ENCODE measurements at places on chromosomes 1 and 21.
A peak's percentile ranks its signal among the peaks of the same experiment; 100 is the strongest.

GRCh38 chr1:154884869-154885701, 15.0 kb upstream of the KCNN3 start:
- no peak for DNase-seq

DNA sequence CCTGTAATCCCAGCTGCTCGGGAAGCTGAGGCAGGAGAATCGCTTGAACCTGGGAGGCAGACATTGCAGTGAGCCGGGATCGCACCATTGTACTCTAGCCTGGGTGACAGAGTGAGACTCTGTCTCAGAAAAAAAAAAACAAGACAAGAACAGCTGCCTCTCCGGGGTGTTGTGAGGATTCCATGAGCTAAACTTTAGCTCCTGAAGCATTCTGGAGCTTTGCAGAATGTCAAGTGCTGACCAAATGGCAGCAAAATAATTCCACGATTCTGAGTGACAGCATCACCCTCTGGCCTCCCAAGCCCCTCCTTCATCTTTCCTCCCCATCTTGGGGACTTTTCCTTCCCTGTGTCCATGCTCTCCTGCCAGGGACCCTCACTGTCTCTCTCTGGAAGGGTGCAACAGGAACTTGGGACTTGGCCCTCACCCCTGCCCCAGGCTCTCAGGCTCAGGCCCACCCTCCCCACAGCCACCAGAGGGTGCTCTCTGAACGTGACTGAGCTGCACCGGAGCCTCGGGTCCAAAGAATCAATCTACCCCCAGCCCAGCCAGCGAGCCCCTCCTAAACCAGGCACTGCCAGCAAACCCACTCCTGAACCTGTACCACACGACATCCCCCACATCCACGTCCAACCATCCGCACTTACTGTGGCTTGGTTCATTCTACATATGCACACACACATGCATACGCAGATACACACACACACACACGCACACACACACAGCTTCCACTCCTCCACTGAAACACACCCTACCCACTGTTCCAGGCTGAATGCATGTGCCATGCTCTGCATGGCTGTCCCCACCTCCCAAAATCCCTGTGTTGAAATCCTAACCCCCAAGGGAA, 45.7 kb downstream of the ACOT7 start:
- no peak for DNase-seq

GRCh38 chr1:3213730-3214129, 144.7 kb downstream of the PRDM16 start:
- DNase-seq = no peak

DNA sequence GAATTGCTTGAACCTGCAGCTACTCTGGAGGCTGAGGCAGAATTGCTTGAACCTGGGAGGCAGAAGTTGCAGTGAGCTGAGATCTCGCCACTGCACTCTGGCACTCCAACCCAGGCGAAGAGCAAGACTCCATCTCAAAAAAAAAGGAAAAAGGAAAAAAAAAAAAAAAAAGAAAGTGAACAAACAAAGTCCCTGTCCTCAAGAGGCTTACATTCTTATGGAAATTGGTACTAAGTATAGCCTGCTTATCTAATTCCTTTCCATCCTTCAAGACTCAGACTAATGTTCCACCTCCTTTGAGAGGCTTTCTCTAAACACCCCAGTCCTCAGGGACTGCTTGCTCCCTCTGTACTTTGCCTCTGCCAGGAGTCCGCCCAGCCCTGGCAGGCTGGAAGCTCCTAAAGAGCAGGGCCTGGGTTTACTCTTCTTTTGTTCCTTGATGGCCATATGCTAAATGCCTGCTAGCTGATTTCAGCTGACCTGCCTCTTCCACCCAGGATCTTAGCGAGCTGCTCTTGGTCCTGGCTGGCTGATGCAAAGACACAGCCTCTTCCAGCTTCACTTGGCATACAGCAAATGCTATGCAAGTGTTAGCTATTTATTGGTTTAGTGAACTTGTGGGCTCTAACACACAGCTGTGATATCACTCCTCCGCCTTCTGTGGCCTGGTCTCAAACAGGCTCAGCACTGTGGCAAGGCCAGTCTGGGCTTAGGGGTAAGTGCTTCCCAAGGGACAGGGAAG, 9.8 kb downstream of the SLC9A1 start:
- DNase-seq = no peak

DNA sequence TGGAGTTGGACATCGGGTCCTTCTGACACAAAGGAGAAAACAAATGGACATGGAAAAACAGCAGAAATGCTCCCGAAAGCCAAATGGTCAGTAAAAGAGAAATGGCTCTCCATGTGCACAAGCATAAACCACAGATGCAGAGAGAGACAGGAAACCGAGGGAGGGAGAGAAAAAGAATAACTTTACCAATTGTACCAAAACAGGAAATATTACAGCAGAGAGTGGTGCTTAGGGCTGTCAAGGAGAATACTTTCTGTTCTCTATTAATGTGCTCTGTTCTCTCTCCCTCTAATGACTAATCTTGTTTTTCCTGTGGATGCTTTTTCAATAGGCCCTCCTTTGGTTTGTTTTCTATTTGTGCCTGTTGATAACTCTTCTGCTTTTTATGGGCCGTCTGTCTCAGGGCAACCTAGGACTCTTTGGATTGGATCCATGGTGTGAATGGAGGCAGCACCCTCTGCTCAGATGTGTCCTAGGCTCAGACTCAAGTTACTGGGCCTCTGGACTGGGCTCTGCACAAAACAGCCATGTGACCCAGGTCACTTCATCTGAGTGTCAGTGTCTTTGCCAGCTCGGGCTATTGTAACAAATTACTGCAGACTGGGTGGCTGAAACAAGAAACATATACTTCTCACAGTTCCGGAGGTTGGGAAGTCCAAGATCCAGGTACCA, 663.0 kb downstream of the NPHP4 start:
- no peak for DNase-seq

GRCh38 chr1:6788946-6789345, 3.7 kb downstream of the CAMTA1 start:
- DNase-seq = no peak

- peak; percentile 85 for DNase-seq
Measured at GRCh38 chr1:198937231-198938031, 298.6 kb downstream of the PTPRC start.

- no peak for DNase-seq
Measured at GRCh38 chr1:181126289-181126688, 37.8 kb downstream of the IER5 start.

- no peak for DNase-seq
Measured at GRCh38 chr1:248343451-248343850, 5.1 kb upstream of the OR14C36 start.

- DNase-seq = no peak
Measured at GRCh38 chr21:46111193-46111571, 13.3 kb downstream of the COL6A2 start.

DNA sequence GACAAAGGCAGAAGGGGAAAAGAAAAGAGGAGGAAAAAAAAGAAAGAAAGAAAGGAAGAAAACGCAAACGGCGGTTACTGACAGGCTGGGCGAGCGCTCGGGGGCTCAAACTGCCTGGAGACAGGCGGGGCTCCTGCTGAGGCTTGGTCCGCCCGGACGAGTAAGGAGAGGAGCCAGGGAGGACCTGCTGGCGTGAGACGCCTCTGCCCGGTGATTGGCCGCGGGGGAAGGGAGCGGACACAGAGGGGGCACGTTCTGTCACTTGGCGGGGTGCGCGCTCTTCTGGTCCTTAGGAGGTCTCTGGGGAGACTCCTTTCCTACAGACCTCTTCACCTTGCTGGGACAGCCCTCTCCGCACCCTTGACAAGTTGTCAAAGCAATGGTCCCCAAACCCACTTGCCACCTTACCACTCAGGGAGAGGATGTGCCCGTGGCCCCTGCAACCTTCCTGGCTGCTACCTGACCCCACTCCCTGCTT, 791 bp upstream of the PIK3R3 start:
- no peak for DNase-seq

- no peak for DNase-seq
Measured at GRCh38 chr1:53575141-53575954, 116.1 kb downstream of the DMRTB1 start.

GRCh38 chr21:44792702-44793591, 8.7 kb downstream of the UBE2G2 start:
- no peak for DNase-seq

GRCh38 chr1:223462047-223462630, 68.9 kb downstream of the CCDC185 start:
- no peak for DNase-seq

DNA sequence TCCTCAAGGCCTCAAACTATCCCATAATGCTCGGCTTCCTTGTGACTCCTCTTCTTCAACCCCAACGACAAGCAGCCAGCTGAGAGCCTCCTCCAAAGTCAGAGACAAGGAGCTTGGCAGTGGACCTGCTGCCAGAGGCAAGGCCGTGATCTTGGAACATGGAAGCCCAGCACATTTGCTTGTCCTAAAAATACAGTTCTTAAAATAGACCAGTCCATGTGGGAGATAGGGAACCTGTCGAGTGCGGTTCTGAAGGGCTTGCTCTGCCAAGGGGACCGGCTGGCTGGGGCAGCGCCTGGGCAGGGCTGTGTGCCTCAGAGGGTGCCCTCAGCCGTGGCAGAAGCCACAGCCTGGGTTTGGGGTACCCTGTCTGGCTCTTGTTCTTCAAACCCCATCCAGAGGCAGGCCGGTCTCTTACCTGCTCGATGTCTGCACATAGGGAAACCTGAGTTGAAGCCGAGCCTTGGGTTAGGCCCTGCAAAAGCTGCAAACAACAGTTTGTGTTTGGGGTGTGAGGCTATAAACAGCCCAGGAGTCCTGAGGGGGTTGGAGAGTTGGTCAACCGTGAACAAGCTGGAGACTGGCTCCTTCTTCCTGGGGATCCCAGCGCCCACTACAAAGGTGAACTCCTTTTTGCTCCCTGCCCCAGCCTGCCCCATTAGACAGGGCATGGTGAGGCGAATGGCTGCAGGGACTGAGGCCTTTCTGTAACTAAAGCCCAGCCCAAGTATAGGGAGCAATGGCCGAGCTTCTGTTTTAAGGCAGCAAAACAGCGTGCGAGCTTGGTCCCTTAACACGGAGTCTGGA, 228.8 kb downstream of the CAMTA1 start:
- no peak for DNase-seq

DNA sequence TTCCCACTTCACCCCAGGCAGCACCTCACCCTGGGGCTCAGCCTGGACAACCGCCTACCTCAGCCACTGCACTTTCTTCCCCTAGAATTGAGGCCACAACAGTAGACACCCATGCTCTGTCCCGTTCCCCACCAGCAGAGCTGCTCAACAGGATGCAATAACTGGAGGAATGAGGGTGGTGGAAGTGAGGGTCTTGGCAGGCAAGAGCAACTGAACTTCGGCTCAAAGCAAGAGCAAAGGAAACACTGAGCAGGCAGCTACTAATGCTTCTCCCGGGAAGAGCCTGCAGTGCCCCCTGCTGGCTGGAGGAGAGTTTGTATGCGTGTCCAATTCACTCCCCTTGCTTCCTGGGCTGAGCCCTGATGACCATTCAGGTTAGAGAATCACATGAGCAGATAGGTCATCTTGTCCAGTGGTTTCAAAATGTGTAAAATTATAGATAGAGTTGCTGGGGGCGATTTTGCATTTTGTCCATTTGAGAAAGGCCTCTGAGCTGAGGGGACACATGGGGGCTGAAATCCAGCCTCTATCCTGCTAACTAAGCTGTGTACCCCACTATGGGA, 13.9 kb downstream of the NT5C1A start:
- DNase-seq = peak; percentile 37

- DNase-seq = no peak
Measured at GRCh38 chr1:219109424-219110018, 64.2 kb upstream of the LYPLAL1 start.

- DNase-seq = no peak
Measured at GRCh38 chr1:93275634-93276295, 69.9 kb upstream of the DR1 start.

- DNase-seq = peak; percentile 43
Measured at GRCh38 chr21:31866077-31866511, 6.7 kb upstream of the HUNK start.

GRCh38 chr21:42980312-42981213, 6.2 kb downstream of the PKNOX1 start:
- DNase-seq = no peak

DNA sequence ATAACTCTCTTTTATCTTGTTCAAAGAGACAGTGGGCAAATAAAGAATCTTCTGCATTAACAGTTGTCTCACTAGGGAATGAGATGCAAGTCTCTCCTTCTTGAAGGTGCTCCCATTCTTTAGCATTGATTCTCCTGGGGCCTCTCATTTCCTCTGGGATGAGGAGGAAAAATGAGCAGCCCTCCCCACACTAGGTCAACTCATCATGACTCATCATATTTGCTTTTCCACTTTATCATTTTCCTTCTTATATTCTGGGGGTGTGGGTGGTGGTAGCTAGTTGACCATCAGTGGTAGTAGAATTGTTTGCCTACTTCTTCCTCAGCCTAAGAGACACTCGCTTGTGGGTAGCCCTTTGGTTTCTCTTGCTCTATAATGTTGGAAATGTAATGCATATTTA, 182.0 kb upstream of the C1orf87 start:
- no peak for DNase-seq

DNA sequence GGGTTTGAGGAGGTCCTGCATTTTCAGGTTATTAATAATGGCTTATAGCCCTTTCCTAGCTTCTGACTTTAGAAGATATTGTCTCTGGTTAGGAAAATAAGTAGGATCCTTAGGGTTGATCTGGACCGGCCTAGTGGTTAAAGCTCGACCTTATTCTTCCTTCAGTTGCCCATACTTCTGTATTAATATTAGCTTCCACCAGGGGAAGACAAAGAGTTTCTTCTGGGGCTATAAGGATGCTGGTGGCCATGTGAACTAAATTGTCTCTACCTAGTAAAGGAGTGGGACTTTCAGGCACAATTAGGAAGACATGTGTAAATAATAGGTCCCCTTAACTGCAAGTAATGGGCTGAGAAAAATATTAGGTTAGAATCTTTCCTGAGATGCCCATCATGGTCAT, 20.6 kb upstream of the FCGR2A start:
- DNase-seq = no peak

DNA sequence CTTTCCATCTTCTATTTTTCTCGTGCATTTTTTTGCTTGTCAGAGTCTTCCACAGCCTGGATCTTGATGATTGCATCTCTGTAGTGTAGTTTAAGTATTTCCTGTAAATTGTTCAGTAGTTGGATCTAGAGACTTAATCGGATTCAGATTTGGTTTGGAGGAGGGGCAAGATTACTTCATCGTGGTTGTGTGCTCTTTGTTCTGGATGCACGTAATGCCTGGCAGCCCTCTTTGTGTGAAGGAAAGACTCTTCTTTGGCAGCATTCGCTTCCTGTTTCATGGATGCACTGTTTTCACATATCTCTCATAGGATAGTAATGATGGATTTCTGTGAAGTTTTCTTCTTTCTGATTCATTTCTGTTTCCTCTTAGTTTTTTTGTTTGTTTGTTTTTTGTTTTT, 14.2 kb downstream of the SEMA4A start:
- DNase-seq = no peak

- DNase-seq = peak; percentile 55
Measured at GRCh38 chr1:218209351-218209861, 75.7 kb upstream of the RRP15 start.
